ENCODE measurements at places on chromosomes 4 and X.

DNA sequence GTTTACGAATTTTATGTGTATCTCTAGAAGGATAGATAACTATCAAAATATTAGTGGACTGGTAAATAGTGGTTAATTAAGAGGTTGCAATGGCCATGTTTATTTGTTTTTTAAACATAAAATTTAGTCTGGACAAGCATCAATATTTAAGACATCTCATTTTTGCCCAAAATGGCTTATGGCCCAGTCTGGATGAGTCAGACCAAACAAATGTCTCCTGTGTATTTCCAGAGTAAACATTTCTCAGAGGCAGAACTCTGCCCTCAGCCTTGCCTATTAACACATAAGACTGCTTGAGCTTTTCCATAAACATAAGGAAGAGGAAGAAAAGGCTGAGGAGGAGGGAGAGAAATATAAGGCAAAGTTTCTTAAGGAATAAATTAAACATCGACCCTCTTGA is 277.1 kb upstream of the DIAPH2 start:
- peak; percentile 65 for DNase-seq

DNA sequence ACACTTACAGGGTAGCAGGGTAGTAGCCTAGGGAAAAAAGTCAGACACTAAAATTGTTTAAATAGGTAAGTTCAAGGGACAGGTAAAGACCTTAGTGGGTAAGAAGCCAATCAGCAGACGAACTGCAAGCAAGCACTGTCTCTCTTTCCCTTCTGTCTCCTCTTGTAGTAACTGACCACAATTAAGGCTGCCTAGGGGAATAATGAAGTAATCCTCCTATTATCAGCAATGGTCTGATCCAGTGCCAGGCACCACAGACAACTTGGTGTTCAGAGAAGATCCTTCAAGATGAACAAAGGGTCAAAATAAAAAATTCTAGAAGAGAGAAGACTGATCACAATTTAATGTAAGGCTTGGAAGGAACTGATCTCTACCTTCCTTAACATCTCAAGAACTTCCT is 62.9 kb downstream of the ELOVL6 start:
- DNase-seq: no peak

GRCh38 chr4:177118596-177118995 is 191.1 kb upstream of the NEIL3 start:
- no peak for DNase-seq

GRCh38 chr4:27764526-27764837 is 903.8 kb downstream of the STIM2 start:
- DNase-seq: no peak

DNA sequence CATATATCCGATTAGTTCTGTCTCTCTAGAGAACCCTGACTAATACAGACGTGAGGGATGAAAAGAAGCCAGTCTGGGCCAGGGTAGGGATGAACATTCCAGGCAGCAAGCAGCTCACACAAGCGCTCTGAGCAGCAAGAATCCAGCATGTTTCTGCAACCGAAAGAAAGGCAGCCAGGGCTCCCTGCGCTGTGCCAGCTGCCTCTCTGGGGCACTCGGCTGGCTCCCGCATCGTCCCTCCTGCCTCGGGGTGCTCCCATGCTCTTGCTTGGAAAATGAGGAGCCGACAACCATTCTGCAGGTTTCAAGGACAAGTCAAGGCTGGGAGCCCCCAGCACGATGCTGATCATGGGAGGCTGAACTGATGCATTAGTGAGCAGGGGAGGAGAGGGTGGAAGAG is 7.0 kb downstream of the JAKMIP1 start:
- DNase-seq: no peak

DNA sequence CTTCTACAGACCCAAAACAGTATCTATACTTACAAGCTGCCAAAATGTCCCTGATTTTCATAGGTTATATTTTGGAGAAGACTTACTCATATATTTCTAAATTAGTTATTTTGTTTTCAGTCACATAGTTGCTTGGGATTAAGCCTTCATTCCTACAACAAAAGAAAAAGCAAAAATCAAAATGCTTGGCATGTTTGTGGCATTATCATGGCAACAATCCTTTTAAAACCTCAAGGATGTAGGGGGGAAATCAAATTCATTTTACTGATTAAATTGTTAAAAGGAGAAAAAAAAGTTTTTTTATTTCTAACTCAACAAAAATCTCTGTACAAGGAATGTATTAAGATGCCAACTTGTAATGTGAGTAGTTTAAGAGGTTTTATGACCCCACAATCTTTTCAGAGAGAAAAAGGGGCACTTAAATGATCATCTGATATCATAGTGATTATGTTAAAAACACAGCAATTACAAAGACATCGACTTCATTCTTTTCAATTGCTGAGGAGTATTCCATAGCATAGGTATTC is 23.5 kb downstream of the TXK start:
- DNase-seq: no peak

DNA sequence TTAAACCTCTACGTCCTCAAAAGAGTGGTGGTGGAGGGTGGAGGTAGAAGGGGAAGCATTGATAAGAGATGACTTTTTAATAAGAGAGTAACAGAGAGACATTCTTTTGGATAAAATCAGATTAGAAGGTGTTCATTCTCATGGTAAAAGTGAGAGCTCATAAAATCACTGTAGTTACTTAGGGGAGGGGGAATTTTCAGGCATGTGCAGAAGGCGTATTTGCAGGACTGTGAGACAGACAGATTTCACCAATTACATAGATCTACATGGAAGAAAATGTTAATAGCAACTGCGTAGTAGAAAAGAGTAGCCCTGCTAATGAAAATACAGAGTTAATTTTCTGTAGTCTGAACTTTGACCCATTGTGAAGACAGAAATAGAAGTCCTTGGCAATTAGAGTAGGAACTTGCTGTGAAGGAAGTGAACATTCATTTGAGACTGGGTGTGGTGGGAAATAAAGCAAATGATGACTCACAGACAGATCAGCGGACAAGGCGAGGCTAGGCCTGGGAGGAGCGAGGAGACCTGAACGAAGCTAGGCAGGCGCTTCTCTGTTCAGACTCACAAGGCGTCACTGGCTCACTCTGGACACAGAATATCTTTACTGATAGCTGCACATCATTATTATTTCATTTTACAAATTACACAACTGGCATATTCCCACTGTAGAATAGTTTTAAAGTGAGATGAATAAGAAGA is 57.2 kb upstream of the FAM9C start:
- DNase-seq: peak; percentile 90

DNA sequence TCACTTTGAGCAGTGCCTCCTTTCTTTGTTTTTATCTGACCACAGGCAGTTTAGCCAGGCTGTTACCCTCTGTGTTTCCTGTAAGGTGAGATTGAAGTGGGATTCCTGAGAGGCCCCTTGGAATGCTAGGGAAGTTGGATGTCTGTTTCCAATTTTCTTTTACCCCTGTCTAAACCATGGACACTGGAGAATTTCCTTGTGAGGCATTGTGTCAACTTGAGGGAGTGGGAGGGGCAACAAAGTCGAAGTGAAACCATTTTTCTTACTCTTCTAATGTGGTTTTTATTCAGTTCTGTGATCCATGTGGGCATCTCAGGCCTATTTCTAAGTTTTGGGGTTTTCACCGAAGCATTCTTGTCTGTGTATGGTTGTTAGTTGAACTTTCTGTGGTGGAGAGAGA is 296.1 kb upstream of the UGT8 start:
- DNase-seq: no peak

GRCh38 chrX:151488677-151489076 is 74.8 kb upstream of the PASD1 start:
- no peak for DNase-seq

- no peak for DNase-seq
Measured at GRCh38 chrX:73965833-73966232, 338.1 kb upstream of the ZCCHC13 start.

- no peak for DNase-seq
Measured at GRCh38 chr4:181860157-181860556, 383.0 kb upstream of the TENM3 start.

GRCh38 chrX:1941321-1941720 is 326.5 kb downstream of the ASMT start:
- DNase-seq: no peak

- DNase-seq: no peak
Measured at GRCh38 chrX:150236327-150236726, 126.8 kb upstream of the MAMLD1 start.

DNA sequence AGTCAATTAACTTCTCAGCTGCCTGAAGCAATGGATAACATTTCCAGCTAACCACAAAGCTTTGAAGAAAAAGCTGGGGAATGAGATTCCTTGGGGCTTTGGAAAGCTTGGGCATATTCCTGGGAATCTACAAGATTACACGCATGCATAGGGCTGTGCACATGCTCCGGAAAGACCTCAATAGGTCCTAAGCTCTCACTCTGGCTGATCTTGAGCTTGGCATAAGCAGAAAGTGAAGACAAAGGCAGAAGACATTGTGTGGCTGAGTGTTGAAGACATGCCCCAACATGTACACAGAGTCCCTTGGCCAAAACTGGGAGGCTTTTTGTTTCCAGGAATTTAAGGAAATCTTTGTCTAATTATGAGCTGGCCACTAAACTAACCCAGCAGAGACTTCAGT is 31.2 kb downstream of the ATG4A start:
- DNase-seq: peak; percentile 41

- no peak for DNase-seq
Measured at GRCh38 chr4:6782846-6783110, 251 bp downstream of the KIAA0232 start.

GRCh38 chr4:131613824-131614216 is 1535.3 kb upstream of the PCDH10 start:
- DNase-seq: no peak

- DNase-seq: no peak
Measured at GRCh38 chr4:40622913-40623312, 6.8 kb downstream of the RBM47 start.

GRCh38 chrX:15465347-15465746 is 27.8 kb downstream of the PIR start:
- DNase-seq: no peak

GRCh38 chrX:1609762-1610161 is 5.1 kb upstream of the ASMT start:
- no peak for DNase-seq

DNA sequence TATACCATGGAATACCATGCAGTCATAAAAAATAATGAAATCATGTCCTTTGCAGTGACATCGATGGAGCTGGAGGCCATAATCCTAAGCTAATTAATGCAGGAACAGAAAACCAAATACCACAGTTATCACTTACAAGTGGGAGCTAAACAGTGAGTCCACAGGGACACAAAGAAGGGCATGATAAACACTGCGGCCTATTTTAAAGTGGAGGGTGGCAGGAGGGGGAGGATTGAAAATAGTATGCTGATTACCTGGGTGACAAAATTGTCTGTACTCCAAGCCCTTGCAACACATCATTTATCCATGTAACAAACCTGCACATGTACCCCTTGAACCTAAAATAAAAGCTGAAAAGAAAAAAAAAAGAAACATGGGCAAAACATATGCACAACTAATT is 16.7 kb upstream of the SLC9B1 start:
- no peak for DNase-seq

GRCh38 chr4:4560136-4560535 is 18.3 kb upstream of the STX18 start:
- DNase-seq: no peak

DNA sequence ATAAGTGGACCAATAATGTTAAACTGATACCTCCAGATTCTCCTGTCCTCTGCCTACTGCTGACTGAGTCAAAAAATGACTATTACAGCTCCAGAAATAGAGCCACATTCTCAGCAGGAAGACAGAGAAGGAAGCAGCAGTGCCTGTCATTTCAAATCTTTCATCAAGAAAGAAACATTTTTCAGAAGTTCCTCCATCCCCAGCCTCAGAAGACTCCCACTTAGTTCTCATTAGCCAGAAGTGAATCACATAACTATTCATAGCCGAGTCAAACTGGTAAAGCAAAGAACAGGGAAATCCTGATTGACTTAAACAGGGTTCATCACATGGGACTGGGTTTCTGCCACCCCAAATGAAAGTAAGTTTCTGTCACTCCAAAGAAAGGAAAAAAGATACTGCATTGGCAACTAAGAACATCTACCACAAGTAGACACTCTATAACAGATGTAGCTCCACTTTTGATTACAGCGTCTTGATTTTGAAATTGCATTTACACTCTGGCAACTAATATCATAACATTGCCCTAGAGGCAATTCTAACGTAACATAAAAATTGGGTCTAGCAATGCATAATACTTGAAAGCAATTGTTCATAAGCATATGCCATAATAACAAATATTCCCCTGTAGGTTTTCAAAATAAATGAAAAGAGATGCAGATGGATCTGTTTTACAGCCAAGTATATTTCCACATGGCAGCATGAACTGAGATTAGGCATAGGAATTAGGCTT is 599.8 kb downstream of the GALNTL6 start:
- no peak for DNase-seq

DNA sequence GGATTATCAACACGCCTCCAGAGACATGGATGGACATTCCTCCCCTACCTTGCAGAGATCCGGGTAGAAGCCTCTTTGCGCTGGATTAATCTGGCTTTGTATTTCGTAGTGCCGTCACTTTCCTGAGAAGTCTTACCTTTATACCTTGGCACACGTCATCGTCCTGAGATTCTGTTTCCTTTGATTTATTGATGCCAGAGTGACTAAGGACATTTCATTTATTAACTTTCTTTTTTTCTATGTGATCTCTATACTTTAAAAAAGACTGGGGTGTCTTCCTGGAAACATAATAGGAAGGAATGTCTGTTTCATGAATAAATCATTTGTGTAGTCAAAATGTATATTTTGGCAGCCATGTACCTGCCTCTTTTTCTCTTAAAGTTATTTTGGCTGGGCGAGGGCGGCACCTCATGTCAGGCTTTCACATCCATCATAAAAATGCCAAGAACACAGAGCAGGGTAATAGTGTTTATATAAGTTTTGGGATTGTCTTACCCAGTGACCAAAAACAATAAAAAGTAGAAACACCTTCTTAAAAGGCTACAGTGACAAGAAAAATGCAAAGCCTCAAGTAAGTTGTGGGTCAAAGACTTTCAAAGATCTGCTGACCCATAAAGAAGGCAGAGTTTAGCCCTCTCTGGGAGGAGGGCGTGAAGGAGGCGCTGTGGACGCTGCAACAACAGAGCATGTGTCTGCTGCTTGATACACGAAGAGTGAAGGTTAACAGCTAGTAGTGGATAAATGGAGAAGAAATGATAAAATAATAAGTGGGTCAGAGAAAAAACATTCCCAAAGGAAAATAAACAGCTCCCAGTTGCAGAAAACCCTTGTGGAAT is 124.4 kb downstream of the SHROOM3 start:
- DNase-seq: no peak

DNA sequence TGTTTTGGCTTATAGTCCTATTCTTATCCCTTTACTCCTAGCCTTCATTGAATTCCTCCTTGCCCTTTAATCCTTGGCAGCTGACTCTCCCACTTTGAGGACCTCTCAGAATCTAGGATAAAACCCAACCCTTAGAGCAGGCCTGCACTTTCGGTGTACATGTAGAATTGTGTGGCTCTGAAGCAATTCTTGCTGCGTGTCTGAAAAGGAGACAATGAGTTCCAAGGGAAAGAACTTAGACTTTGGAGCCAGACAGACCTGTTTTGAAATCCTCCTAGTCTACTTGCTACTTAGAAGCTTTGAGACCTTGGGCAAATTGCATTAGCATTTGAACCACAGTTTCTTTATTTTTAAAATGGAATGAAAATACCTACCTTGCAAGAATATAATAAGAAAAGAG is 175.2 kb downstream of the BEND2 start:
- no peak for DNase-seq

Data from endothelial cell of umbilical vein (primary cell).